ENCODE measurements at places on chromosomes 5 and 9.

DNA sequence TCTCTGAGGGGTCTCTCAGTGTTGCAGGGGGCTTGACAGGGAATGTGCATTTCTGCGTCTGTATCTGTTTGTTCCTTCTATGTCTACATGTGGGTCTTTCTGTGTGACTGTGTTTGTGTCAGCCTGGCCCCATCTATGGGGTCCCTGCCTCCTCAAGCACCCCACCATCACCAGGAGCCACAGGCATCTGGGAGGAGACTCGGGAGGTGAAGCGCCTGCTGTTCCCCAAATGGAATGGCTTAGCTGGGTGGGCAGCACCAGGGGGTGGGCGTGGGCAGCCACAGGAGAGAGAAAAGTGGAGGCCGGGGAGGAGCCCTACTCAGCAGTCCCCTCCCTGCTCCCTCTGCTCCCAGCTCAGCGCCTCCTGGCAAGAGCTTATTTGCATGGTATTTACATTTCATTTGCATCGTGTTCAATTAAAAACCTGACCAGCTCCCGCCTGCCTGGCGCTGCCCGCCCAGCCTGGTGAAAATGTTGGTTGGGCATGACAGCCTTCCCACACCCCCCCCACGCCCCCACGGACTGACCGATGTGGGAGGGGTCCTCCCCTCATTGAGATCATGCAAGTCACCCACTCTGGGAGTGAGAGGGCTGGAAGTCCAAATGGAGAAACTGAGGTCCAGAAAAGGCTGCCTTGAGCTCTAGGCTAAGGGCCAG is 50.5 kb downstream of the CXXC5 start:
- peak; percentile 27 for DNase-seq

DNA sequence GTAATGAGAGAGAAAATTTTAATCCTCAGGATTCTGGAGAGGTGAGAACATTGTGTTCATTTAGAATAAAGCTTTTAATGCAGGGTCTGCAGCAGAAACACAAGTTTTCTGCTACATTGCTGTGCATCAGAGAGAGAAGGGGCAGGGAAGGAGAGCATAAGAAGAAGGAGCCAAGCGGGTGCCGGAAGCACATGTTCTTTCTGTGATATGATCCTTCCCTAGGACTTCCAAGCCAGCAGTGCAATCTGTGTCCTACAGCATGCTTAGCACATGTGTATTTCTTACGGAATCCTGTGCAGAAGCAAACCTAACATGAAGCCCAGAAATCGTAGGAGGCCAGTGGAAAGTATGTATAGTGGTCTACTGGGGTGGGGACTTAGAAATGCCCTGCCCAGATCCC is 458.3 kb upstream of the BRINP1 start:
- no peak for DNase-seq

GRCh38 chr5:164532235-164532900 is 1026.9 kb downstream of the MAT2B start:
- DNase-seq, result no peak

DNA sequence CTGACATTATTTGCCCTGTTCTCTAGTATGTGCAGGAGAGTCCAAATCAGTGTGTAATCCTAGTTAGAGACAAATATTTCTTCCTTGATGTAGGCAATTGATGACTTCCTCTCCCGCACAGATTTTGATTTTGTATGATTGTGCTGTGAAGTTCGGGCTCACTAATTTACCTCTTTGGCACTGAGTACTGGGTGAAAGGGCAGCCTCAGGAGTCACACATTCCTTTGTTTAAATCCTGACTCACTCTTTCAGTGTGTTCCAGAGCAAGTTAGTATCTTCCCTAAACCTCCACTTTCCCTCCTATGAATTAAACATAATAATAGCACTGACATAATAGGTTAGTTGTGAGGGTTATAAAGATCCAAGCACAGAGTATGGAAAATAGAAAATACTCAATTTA is 269.7 kb downstream of the ISL1 start:
- DNase-seq, result no peak

DNA sequence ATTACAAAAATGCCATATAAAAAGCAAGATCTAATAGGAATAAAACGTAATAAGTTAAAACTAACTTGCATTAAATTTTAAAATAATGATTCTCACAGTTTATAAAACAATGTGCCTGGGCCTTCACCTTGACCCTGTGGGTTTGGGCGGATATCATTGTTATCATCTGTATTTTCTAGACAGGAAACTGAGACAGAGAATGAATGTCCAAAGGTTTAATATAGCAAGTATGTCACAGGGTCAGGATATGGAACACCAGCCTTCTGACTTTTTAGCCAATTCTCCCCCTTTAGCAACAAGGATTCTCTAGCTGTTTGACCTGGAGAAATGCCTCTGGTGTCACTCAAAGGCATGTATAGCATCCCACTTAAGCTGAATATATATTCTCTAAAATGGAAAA is 67.2 kb downstream of the ITGA1 start:
- DNase-seq, result no peak

GRCh38 chr5:31987985-31988710 is 186.0 kb downstream of the GOLPH3 start:
- no peak for DNase-seq

DNA sequence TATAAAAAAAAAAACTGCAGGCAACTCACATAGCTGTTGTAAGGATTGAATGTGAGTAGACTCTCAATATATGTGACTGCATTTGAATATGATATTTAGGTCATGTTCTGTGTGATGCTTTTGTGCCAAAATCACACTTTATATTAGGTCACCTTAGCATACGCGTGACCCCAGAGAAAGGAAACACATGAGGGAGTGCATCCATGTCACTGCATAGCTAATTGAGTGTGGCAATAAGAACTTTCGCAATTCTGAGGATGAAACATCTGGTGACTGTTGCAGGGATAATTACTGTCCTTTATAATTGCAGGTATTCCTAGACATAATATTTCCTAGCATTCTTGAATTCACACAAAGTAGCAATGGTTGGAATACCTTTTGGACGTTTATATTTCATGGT is 459.5 kb upstream of the KLF4 start:
- no peak for DNase-seq

DNA sequence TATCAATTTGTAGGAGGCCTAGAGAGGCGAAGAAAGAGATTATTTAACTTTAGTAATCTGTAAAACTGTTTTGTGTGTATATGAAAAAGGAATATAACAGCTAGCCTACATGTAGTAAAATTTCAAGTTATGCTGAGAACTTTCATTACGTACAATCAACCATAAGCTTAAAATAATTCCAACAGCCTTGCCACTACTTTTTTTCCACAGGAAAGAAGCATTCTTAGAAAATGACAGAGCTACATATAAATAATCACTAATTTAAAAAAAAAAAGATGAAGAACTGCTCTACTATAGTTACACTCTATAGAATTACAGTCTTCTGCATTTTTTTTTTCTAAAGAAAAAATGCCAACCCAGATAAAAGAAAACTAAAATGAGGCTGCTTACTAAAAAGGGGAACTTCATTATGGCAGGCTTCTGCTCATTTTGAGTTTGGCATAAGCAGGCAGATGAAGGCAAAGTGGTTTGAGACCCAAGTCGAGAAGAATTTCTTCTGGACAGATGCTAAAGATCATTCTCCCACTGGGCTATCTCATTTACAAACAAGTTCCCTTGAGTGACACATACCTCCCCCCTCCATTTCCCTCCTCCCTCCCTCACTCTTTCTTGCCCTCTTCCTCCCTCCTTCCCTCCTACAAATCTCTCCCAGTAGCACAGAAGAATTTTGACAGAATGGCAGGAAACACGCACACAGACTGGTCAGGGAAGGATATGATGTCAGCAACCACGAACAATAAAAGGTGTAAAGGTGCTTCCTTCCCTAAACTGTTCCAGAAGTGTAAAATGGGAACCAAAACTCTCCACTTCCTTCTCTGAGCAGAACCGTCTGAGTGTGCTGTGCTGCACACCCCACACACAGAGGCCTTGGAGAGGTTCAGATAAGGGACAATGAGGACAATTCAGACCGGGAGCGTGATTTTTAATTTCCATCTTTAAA is 56.1 kb downstream of the MEF2C start:
- no peak for DNase-seq

- no peak for DNase-seq
Measured at GRCh38 chr5:170635706-170636105, 131.9 kb downstream of the KCNIP1 start.

- no peak for DNase-seq
Measured at GRCh38 chr5:173498739-173499470, 117.5 kb downstream of the BOD1 start.

DNA sequence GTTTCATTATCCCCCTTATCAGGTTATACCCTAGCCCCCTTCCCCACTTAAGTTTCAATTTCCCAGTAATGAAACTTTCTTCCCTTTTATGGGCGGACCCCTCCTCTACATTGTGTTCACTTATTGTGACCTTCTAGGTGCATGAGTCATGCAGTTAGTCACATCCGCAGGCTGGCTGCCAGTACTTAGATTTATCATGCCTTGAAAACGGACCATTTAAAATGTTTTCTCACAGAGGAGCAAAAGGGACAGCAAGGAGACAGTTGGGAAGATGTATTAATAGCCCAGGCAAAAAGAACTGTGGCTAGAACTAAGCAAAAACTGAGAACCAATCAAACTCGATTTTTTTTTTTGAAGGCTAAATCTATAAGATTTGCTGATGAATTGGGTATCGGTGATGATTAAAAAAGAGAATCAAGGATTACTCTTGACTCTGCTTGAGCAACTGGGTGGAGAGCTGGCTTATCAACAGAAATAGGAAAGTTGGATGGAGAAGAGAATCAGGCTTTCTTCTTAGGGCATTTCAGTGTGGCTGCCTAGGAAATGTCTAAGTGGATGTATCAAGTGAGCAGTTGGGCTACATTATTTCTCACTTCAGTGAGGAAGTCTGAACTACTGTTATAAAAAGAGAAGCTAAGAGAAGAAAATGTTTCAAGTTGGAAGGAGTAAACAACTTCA is 615.0 kb downstream of the HINT1 start:
- DNase-seq, result no peak

GRCh38 chr9:24041160-24041690 is 215.2 kb upstream of the ELAVL2 start:
- no peak for DNase-seq

GRCh38 chr5:85512896-85513295 is 1104.8 kb upstream of the COX7C start:
- DNase-seq, result no peak
